ENCODE measurements at places on chromosomes 3 and 15. TPM values are rescaled to one million over a fixed set of nuclear protein-coding genes. Genes with fewer than 3 reads are reported as not detected.

The SKIC8 gene
- 24.3 TPM for total RNA-seq

The APBA2 gene
- total RNA-seq = 28.9 TPM

The AMOTL2 gene
- total RNA-seq = not detected

The LMCD1 gene
- 0.89 TPM for total RNA-seq

The MED12L gene
- total RNA-seq = 6.2 TPM

The CLDN16 gene
- total RNA-seq = not detected
